ENCODE measurements at places on chromosomes 5 and 9.

- DNase-seq, result no peak
These were observed 41.4 kb upstream of the KIAA1958 start for GRCh38 chr9:112445196-112445595.

- DNase-seq, result no peak
These were observed 36.2 kb downstream of the IRF1 start for GRCh38 chr5:132454361-132454760.

DNA sequence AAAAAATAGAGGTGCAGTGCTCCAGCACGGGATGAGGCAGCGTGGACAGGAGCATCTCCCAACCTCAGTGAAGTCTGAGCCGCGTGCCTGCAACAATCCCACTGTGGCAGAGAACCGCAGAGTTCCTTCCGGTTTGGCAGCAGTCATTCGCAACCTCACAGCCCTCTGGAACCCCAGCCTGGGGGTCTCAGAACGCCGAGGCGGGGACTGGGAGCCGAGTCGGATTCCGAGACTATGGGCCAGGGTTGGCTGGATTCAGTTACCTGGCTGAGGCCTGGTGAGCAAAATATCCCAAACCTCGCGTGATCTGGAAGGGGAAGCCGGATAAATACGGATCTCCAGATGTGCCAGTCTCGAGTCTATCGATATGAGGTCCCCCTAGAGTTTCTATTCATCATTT is 27.0 kb downstream of the CDKN2A start:
- DNase-seq, result no peak

DNA sequence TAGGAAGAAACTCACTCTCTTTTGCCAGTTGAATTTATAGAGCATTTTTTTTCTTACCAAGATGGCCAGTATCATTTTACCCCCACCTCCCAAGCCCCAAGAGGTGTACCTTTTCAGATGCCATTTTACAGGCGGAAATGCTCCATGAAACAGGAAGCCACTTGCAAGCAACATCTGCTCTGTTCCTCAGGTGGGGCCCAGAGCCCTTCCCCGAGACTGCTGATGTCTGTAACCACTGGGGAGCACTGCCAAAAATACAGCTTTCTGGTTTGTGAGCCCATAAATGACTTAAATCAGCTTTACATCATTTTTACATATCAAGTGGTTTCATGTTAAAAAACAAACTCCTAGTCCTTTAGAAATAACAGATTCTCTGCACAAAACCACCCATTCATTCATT is 42.9 kb upstream of the GARNL3 start:
- DNase-seq, result no peak

DNA sequence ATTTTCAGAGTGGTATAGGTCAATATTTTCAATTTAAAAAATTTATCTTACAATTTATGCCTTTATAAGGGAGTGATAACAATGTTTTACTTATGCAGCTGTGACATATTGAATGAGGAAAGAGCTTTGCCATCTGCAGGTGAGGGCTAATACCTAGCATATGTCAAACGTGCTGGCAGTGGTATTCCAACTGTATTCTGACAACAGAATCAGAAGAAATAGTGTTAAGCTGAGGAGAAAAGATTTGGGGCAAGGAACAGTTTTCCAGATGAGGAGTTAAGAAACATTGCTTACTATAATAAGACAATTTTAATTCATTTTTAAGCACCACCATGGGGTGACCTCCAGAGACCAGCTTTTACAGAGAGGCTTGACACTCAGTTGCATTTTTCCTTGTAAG is 267.8 kb upstream of the ZNF608 start:
- no peak for DNase-seq

GRCh38 chr5:36447776-36448175 is 146.1 kb upstream of the RANBP3L start:
- no peak for DNase-seq

DNA sequence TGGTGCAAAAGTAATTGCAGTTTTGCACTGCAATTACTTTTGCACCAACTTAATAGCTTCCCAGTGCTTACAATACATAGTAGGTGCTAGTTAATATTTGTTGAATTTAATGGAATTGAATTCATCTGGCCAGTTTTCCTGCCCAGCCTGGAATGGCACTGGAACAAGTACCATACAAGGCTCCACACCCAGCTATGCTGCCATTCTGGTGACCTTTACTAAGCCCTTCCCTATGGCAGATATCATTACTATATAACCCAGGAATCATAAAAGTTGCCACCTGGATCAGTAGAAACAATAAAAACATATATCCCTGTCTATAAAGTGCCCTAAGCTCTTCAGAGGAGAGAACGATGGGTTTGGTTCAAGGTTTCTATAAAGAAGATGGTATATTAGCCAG is 22.4 kb upstream of the TRIM36 start:
- DNase-seq, result no peak

DNA sequence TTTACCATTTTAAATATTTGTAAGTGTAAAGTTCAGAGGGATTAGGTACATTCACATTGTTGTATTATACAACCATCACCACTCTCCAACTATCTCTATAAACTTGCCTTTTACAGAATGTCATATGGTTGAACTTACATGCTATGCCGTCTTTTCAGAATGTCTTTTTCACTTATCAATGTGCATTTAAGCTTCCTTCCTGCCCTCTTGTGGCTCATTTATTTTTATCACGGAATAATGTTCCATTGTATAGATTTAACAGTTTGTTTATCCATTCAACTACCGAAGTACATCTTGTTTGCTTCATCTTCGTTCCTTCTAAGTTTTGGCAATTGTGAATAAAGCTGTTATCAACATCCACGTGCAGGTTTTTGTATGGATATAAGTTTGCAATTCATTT is 133.3 kb upstream of the C6 start:
- DNase-seq, result no peak

DNA sequence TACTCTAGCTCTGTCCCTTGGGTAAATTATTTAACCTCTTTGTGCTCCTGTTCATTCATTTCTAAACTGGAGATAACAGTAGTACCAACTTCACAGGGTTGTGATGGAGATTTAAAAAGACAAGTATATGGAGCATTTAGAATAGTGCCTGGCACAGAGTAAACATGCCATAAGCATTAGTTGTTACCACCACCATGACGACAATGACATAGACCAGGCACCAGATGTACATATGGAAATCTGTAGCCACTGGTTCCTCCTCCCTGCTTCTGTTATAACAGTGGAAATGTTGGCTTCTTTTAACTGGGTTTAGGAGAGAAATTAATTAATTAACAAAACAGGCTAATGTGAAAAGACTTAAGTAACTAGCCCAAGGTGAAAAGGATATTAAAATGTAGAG is 217.5 kb downstream of the DENND1A start:
- no peak for DNase-seq

DNA sequence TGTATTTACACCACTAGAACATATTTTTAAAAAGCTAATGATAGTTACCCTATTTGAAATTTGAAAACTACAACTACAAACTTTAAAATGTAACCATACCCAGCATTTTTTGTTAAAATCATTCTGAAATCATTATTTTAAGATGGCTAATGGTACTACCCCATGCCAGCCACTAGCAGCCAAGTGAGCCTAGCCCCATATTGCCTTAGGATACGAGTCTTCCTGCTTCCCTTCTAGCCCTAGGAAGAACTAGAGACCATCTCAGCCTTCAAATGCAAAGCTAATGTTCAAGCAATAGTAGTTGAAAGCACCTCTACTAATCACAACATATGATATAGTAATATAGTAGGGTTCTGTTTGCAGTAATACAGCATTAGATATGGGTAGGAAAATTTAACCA is 24.0 kb upstream of the VCAN start:
- DNase-seq, result no peak

GRCh38 chr9:113882636-113883164 is 6.6 kb downstream of the ZNF618 start:
- no peak for DNase-seq

DNA sequence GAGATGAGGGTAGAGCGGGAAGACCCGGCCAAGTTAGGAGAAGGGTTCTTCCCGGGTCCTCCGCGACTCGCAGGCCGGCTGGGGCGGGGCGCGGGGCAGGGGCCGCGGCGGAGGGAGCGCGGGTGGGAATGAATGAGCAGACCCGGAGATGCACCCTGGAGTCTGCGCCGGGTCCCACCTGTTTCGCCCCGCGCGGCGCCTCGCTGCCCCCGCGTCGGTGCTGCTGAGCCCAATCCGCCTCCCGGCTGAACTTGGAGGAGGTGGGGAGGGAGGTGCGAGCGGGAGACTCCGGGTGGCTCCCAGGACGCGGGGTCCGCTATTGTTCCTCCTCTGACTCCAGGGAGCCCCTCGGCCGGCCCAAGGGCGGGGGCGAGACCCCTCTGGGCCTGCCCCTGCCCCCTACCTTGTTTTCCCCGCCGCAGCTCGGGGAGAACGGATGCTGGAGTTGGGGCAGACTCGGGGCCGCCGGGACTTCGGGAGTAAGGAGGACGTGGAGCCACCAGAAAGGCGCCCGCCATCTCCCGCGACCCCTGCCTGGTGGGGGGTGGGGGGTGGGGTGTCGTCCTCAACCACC is 659 bp downstream of the RAI14 start:
- DNase-seq, result no peak

DNA sequence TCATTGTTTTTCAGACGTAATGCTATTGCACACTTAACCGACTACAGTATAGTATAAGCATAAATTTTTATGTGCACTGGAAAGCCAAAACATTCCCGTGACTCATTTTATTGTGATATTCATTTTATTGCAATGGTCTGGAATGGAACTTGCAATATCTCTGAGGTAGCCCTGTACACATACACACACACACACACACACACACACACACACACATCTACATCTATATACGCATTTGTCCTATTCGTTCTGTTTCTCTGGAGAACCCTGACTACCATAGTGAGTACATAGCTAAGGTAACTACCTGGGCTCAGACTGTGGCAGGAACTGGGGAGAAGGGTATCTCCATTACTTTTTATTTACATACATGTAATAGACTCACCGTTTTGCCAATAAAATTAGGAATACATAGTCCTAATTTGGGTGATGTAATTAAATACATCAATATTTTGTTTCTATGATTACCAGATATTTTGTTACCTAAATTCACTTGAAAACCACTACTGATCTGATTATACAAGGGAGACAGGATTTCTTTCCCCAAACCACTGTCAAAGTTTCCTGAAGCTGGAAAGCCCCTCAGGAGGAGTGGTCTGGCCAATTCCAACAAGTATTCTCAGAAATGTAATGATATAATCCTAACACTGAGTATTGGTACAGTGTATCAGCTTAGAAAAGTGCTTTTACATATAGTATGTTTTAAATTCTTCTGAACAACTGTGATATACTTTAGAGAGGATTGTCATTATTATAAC is 74.0 kb upstream of the PLPP1 start:
- DNase-seq, result no peak

GRCh38 chr5:56494300-56494731 is 261.2 kb upstream of the ANKRD55 start:
- no peak for DNase-seq

DNA sequence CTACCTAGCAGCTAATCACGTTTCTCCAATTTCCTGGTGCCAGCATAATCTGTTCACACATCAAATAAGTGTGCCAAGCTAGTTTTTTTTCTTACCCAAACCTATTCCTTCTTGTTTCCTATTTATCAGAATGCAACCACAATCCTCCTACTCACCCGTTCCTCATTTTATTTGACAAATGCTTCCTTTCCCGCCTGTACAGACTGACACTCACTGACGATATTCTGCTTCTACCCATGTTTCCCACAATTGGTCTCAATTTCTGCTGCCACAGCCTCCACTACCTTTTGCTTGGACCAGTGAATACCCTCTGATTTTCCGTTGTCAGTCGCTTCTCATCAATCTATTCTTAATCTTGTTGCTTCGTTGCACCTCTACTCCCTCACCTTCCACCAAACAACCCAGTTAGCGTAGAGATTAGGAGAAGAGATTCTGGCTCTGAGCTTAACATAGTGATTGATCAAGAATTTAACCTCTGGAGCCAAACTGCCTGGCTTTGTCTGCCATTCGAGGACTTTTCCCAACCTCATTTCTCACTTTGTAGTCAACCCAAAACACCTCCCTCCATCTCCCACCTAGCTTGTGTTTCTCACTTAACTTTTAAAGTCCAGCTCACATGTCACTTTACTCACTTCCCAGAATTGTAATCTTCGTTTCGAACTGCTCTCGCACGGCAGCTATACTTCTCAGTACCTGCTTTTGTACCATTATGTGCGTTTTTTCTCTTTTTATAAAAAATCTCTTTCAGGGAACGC is 729 bp upstream of the TMEM38B start:
- no peak for DNase-seq

DNA sequence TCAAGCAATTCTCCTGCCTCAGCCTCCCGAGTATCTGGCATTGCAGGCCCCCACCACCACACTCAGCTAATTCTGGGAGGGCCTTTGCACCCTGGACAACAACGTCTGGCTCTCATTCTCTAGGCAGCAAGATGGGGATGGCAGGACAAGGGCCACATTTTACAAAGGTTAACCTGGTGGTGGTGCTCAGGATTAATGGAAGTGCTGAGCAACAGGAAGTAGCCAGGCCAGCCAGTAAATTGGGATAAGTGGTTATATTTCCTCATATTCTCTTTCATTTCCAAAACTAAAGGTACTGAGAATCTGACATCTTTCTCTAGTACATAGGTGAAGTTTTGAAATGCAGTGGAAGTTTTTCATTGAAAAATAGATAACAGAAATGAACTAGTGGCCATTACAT is 24.7 kb upstream of the ASPN start:
- no peak for DNase-seq

Data from cortex of kidney (tissue), 1 donor.